ENCODE measurements at places on chromosomes 3 and 15. TPM values are rescaled to one million over a fixed set of nuclear protein-coding genes. Genes with fewer than 3 reads are reported as not detected.

RASL12 gene
- total RNA-seq, result not detected

WNT5A gene
- 4.1 TPM for total RNA-seq

ZIC1 gene
- under 0.01 TPM for total RNA-seq

FAM43A gene
- total RNA-seq, result 3.0 TPM

GREM1 gene
- total RNA-seq, result not detected

ERC2 gene
- 1.3 TPM for total RNA-seq

CRABP1 gene
- not detected for total RNA-seq

SLC28A2 gene
- total RNA-seq, result not detected
